ENCODE measurements at places on chromosomes 1 and 21.

DNA sequence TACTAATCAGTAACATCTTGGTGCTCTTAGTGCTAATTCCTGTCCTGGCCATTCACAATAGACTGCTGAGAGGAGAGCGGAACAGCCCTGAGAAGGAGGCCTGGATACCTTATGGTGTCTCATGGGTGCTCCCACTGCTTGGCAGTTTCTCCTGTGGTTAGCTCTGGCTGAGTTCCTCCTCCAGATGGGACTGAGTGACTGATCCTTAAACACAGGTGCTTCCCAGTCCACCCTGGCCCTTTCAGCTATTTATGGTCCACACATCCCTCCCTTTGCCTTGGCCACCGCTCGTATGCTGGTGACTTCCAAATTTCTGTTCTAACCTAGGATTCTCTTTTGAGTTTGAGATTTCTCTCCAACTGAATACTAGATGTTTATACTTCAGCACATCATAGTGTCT is 157.0 kb upstream of the CACNA1E start:
- DNase-seq: no peak

GRCh38 chr1:6657138-6657537 is 32.5 kb downstream of the THAP3 start:
- DNase-seq: no peak

DNA sequence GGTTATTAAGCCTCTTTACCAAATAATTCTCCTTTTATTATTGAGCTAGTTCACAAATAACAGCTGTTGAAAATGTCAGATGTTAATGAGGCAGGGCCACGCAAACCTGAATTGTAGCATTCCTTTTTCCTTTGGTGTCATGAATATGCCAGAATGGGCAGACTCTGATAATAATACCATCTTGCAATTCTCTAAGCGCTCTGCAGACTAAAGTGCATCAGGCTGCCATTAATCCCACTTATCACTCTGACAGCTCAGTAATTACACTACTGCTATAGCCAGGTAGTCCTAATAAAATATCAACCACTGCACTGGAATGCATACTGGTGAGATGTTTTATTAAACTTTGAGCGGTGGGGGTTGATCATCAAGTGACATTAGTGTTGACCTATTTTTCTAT is 177.7 kb downstream of the DPYD start:
- DNase-seq: no peak

DNA sequence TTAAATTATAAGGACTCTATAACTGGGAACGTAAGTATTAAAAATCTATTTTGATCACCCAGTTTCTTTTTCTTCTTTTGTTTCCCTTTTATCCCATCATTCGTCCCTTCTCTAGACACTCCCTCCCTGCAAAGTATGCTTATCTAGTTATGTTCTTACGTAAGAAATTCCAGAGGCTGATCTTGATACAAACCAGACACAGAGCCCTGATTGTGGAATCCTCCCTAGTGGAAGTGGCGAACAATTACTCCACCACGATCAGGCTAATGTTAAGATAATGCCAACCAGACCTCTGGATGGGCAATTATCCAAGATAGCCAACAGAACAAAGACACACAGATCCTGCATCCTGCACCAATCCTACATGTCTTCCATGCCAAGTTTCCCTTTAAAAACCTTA is 1557.4 kb downstream of the PLA2G4A start:
- no peak for DNase-seq

DNA sequence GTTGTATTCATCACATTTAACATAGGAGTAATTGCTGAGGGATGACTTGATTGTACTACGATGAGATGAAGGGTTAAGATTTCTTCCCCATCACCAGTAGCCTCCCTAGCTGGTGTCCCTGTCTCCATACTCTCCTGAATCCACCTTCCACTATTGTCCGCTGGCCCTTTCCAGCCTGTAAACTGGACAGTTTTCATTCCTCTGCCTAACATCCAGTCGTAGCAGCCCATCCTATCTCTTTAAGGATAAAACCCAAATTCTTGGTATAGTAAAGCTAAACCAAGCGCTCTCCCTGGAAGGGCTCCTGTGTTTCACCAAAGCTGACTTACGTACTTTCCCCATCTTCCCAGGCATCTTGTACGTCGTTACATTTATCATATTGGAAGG is 670 bp downstream of the COX20 start:
- no peak for DNase-seq

DNA sequence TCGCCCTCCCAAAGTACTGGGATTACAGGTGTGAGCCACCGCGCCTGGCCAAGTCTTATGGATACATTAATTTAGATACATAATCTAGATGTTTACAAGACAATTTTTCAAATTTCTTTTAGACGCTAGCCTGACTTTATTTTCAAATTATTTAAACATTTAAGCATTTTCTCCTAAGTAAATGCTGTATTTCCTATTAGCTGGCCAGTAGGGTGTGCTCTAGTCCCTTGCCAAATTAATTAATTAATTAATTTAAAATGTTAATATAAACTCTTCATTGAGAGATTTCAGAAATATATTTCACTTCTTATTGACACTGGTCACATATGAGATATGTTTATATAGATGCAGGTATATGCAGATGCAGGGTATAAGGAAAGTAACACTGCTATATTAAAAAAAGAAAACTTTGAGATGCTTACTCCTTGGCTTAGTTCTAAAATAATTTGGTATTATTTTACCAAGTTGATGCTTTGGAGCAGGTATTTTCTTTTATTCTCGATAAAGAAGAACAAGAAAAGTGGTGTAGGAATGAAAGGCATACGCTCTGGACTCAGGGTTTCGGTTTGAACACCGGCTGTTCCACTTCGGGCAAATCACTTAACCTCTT is 5.2 kb upstream of the ERRFI1 start:
- DNase-seq: no peak

DNA sequence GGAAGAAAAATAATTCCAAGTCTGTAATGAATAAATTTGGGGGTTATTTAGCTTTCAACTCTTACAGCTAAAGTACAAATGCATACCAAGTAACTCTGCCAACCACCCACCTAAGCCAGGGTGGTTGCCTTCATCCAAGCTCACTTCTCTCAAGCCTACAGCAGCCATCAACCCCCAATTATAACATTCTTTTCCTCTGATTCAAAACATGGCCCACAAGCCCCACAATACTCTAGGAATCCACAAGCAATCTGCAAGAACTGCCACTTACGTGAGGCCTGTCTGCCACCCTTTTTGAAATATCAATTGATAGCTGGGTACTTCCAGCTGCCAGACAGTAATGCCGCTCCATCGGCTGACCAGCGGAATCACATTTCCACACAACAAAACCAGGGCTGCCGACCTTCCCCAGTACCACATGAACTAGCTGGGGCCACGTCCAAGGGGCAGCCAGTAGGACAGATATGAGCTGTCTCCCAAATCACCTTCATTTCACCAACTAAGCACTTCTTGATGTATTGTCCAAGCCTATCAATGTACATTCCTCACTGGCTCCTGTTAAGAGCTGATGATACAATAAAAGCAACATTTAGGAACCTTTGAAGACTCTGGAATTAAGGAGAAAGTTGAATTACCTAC is 3.2 kb downstream of the LBR start:
- no peak for DNase-seq
